Uterus (tissue), 4 donors: ENCODE measurements at places on chromosomes 2 and 18. TPM values are rescaled to one million over a fixed set of nuclear protein-coding genes. Genes with fewer than 3 reads are reported as not detected.

The TCF23 gene
- total RNA-seq, result 19.4 TPM

The OXER1 gene
- 1.9 TPM for total RNA-seq

The KYNU gene
- not detected for total RNA-seq

The ADD2 gene
- total RNA-seq, result 0.51 TPM

The EPAS1 gene
- 163 TPM for total RNA-seq

The GPR45 gene
- total RNA-seq, result not detected

The CROCC2 gene
- not detected for total RNA-seq

GRCh38 chr2:214839464-214839863 is 30.0 kb upstream of the BARD1 start:
- H3K27ac ChIP-seq, result no peak overlapping the region
- no peaks in the 10 kb centered on the region for H3K36me3 ChIP-seq
- no peaks in the 10 kb centered on the region for H3K27me3 ChIP-seq
- no peak for DNase-seq

- no peak overlapping the region for H3K27ac ChIP-seq
- H3K4me1 ChIP-seq, result no peaks in the 10 kb centered on the region
- no peaks in the 10 kb centered on the region for H3K36me3 ChIP-seq
- no peak for DNase-seq
These were observed 16.2 kb upstream of the SCG2 start for GRCh38 chr2:223618172-223619035.

- no peak overlapping the region for H3K4me3 ChIP-seq
- no peaks in the 10 kb centered on the region for H3K27me3 ChIP-seq
- no peaks in the 10 kb centered on the region for H3K4me1 ChIP-seq
These were observed 68.0 kb upstream of the CABLES1 start for GRCh38 chr18:23067236-23067635.

DNA sequence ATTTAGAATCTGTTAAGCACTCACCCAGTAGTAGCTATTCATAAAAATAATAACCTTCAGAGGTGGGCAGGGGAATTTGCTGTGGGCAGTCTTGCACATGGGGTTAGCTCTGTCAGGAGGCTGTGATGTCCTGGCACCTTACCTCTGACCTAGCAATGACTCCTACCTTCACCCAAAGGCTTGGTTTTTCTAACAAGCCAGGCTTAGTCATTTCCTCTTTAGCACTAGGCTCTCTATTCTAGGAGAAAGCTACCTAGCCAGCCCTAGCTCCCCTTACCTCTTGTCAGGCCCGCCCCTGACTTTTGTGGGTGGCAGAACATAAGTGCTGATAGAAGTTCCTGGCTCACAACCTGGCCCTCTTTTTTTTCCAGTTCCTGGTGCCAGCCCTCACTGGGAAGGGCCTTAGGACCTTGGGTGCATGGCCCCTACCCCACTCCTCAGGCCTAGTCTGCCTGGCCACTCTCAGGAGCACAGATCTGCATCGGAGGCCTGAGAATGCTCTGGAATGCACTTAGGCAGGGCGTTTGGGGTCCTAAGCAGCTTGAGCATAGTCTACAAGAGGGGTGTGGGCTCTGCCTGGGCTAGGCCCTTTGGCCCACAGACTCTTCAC is 17.7 kb downstream of the CPLX4 start:
- no peak overlapping the region for H3K4me3 ChIP-seq
- no peak overlapping the region for H3K27ac ChIP-seq
- no peaks in the 10 kb centered on the region for H3K36me3 ChIP-seq
- H3K4me1 ChIP-seq, result no peaks in the 10 kb centered on the region

- H3K27me3 ChIP-seq, result no peaks in the 10 kb centered on the region
- peak; percentile 35 for DNase-seq
- H3K4me3 ChIP-seq, result no peak overlapping the region
- no peaks in the 10 kb centered on the region for H3K4me1 ChIP-seq
- no peaks in the 10 kb centered on the region for H3K36me3 ChIP-seq
These were observed 57.5 kb upstream of the AGPS start for GRCh38 chr2:177334940-177335543.

DNA sequence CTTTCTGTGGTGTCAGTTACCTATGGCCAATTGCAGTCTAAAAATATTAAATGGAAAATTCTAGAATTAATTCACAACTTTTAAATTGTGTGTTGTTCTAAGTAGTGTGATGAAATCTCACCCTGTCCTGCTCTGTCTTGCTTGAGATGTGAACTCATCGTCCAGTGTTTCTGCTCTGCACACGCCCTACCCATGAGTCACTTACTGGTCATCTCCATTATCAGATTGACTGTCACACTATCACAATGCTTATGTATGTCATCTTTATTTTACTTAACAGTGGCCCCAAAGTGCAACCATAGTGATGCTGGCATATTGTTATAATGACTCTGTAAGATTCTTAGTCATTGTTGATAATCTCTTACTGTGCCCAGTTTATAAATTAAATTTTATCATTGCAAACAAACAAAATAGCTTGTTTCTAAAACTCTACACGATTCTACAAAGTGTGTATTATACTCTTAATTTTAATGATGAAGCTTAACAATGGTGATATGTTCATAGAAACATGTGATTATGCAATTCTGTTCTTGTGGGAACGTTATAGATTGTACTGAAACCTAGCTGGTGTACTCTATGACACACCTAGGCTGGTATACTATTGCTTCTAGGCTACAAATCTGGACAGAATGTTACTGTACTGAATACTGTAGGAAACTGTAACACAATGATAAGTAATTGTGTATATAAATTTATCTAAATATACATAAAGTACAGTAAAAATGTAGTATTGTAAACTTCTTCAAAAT is 1086.8 kb upstream of the PIK3C3 start:
- H3K27ac ChIP-seq, result no peak overlapping the region
- no peak for DNase-seq
- H3K4me3 ChIP-seq, result no peak overlapping the region
- no peaks in the 10 kb centered on the region for H3K27me3 ChIP-seq

DNA sequence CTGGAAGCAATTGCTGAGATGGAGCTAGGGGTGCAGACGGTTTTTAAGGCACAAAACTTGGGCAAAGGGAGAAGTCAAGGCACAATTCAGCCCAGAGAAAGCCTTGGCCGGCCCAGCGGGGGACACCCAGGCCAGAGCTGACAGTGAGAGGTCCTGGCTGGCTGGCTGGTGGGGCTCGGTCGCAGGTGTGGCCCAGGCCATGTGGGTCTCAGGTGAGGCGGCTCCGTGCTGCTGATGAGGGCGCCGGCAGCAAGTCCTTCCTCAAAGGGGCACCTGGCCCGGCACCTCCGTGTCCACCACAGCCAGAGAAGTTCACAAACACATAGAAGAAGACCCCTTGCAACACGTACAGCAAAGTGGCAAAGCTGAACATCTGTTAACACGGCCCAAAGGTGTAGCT is 54.2 kb upstream of the LDLRAD4 start:
- DNase-seq, result no peak
- H3K4me1 ChIP-seq, result no peaks in the 10 kb centered on the region
- H3K27me3 ChIP-seq, result no peaks in the 10 kb centered on the region
- no peak overlapping the region for H3K27ac ChIP-seq
